ENCODE measurements at places on chromosomes 3 and 15.
A peak's percentile ranks its signal among the peaks of the same experiment; 100 is the strongest.

GRCh38 chr3:8593021-8593827 lies 51.4 kb downstream of the SSUH2 start:
- no peak for DNase-seq

DNA sequence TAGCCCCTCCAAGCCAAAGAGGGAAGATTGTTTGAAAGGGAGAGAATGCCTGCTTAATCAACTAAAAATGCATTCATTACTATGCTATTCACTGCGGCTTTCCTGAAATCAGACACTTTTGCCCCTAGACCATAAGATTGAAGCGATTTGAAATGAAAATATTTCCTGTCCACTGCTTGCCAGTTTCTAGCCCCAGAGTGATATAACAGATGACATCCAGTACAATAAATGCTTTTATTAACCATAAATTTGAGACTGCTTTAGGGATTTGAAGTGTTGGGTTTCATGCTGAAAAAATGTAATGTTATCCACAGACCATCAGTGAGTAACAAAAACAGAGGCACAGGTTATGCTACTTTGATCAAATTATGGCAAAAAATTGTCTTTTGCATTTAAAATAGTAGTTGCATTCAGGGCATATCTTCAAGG lies 14.1 kb downstream of the IL17RD start:
- DNase-seq, result no peak

- DNase-seq, result no peak
Measured at GRCh38 chr3:196431181-196432136, 768 bp downstream of the UBXN7 start.

DNA sequence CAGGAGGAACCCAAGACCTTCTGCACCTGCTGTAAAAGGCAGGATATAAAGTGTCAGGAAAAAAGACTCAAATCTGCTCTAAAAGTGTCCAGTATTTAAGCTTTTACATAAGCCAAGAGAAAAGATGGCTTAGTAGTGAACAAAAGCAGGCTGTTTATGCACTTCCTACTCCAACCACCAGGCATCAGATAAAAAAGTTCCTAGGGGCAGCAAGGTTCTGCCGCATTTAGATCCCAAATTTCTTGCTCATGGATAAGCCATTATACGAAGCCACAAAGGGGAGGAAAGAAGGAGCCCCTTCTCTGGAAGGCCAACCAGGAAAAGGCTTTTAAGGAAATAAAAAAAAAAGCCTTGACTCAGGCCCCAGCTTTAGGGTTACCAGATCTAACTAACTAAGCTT lies 10.6 kb upstream of the SLC9C1 start:
- DNase-seq, result no peak

DNA sequence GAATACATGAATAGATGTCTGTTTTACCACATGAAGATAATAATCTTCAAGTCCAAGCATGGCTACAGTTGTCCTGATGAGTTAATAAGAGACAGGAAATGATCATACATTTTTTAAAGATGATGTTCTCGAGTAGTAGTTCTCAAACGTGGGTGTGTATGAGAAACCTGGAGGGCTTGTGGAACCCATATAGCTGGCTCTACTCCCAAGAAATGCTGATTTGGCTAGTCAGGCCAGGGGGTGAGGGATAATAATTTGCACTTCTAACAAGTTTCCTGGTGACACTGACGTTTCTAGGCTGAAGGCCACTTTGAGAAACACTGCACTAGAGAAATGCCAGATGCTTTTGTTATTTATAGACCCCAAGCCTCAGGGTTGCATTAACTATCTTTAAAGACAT lies 37.0 kb downstream of the ROPN1B start:
- peak; percentile 29 for DNase-seq

DNA sequence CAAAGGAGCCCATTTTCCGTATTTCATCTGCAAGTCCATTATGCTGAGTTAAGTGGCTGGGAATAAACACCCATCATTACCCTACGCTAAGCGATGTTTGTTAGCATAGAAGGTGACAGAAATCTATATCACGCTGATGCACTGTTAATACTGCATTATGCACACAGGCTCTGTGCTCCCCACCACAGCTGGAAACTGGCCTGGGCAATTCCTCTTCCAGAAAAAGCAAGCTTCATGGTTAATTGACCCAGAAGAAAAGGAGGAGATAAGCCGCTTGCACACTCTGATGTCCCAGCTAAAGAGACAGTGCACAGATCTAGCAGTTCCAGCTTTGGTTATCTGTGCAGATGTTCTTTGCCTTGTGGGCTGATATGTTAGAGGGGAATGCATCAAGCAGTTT lies 232.6 kb downstream of the NTRK3 start:
- DNase-seq, result no peak

Measured in AG04449 (cell line).